NCI-H774 (cell line): ENCODE measurements at places on chromosomes 6 and 20.

DNA sequence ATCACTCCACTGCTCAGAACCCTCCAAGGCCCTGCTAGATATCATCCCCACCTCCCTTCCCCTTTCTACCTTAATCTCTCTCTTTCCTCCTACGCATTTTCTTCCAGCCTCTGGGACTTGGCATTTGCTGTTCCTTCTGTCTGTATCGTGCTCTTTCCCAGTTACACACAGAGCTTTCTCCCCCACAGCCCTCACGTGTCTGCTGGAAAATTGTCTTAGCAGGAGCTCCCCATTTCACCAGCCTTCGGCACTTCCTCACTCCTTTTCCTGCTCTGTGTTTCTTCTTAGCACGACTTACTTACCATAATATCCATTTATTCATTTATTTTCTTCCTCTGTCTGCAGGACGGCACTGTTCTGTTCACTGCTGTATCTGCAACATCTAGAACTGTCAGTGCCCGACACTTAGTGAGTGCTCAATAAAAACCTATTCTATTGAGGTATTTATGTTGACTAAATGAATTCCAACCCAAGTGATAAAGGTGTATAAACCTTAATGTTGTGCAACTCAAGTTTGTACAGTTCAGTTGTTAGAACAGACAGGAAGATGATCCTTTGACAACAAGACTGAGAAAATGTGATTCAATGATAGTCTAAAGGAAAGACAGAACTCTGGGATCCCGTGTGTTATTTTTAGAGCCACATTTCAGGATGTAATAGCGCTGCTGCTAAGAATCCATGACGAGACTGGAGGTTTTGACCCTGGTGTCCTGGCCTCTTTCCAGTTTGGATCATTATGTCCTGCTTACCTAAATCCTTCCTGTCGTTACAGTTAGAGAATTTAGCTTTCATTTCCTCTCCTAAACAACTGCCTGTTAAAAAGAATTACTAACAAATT is 170.1 kb upstream of the LAMP5 start:
- no peak for DNase-seq

DNA sequence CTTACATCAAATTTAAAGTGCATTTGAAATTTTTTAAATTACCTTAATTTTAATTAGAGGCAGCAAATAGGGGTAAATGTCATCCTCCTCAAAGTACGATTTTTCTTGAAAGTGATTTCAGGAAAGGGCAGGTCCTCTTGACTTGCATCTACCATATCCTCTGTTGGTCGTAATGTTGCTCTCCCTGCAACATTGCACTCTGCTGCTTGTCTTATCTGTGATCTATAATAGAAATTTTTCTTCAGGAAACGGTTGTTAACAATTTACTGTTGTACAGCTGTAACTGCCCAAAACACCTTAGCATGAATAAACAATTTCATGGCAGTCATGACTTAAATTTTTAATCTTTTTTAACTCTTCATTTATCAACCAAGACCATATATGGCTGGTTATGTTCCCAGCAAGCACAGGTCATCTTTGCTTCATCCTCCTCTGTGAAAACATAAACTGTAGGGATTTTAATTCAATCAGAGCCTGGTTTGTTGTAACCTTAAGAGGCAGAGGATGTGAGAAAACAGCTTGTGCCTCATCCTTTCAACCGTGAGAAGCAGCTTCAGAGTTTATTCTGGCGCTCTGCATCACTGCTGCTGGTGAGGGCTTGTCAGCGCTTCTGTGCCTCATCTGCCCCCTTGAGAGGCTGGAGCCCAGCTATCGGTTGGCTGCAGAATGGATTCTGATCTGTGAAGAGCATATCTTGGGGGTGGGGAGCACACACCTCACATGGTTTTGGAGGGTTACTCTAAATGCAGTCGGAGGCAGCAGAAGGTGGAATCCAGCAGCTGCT is 56.0 kb downstream of the CTNNBL1 start:
- no peak for DNase-seq

GRCh38 chr6:21823371-21823770 is 229.8 kb downstream of the SOX4 start:
- DNase-seq = no peak

GRCh38 chr6:69265706-69266105 is 531.1 kb downstream of the LMBRD1 start:
- DNase-seq = no peak

DNA sequence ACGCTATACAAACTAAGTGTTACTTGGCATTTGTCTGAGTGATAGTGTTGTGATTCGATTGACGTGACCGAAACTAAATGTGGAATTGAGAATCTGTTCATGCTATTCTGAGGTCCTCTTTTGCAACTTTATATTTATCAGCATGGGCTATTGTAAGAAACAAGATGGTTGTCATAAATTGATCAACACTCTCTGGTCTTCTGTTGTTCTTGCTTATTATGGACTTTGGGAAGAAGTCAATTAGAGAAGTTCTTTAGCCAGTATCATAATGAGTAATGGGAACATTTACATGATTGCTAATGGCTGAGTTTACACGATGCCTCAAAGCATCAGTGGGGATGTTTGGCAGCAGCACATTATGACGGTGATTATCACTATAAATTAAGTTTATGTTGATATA is 195.0 kb downstream of the CD83 start:
- no peak for DNase-seq
